Non-pigmented ciliary epithelial cell (primary cell): ENCODE measurements at places on chromosomes 1 and 21.

DNA sequence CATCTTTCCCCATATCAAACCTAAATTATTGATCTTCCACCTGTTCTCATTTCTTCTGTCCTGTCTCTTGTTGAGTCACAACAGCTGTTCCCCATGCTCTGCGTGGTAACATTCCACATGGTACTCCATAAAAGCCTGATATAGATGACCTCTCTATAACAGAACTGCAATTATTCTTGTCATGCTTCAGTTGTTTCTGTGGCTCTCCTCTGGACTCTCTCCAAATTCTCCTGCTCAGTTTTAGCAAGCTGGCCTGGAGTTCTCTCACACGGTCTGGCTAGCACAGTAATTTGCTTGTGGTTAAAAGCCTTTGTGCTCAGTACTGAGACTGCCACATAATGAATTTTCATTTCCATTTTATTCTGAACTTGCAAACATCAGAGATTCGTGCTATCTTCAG is 10.6 kb upstream of the LRRC39 start:
- DNase-seq: peak; percentile 79

DNA sequence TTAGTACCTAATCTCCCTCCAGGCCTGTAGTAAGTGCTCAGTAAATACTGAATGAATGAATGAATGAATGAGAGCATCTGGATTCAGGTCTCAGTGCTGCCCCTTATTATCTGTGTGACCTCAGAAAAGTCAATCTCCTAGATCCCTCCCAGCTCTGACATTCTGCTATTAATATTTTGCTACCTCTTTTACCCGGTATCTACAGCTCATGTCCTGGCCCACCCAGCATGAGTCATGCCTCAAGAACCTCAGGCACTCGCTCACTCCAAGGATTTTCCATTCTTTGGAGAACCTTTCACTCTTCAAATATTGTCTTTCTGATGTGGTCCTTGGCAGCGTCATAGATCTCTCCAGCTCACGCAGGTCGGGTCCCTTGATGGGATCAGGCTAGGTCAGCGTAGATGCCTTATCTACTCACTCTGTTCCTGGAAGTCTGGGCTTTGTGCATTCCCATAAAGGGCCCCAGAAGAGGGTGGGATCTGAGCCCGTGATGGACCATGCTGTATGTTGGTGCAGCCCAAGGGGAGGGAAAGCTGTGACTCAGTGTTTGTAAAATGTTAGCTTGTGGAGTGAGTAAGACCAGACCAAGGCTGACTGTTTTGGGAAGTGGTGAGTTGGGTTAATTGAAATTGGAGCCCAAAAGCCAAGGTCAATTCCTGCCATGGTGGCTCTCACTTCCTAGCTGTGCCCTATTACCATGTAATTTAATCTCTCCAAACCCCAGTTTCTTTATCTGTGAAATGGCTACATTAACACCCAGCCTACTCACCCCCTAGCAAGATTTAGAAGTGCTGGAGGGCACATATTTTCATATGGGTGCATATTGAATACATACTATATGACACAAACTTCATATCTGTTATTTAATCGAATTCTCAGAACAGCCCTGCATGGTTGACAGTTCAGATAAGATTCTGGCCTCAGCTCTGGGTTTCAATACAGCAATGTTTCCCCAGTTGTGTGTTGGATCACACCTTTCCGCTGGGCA is 214.1 kb upstream of the USP24 start:
- peak; percentile 99 for DNase-seq

DNA sequence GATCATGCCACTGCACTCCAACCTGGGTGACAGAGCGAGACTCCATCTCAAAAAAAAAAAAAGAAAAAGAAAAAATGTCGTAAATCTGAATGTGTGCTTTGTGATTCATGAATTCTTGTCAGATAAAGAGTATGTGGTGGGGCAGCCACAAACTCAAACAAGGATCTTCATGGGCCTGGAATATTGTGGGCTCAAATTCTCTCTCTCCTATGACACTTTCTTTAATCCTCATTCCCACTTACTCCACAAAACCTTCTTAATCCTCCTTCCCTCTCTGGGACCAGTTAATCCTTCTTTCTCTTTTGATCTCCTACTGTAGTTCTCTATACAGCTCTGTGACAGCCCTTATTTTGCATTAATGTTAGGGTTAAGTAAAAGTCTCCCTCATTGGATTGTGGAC is 112.3 kb downstream of the AK5 start:
- peak; percentile 54 for DNase-seq

DNA sequence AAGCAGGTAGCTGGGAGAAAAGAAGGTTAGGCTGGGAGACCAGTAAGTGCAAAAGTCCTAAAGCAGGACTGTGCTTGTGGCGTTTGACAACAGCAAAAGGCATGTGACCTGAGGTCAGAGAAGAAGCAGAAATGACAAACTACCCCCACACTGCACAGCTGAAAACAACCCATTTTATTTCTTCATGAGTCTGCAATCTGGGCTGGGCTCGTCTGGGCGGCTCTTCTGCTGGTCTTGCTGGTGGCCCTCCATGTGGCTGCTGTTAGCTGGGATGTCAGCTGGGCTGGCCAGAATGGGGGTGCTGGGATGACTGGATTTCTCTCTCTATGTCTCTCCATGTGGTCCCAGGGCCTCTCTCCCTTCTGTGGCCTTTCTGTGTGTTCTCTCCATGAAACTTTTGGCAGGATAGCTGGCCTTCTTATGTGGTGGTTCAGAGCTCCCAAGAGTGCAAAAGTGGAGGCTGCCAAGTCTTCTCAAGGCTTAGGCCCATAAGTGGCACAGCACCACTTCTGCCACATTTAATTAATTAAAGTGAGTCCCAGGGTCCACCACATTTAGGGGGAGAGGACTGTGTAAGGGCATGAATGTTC is 128.6 kb downstream of the RIPK4 start:
- DNase-seq: no peak

GRCh38 chr1:117013309-117013858 is 11.8 kb downstream of the CD101 start:
- no peak for DNase-seq
